ENCODE measurements at places on chromosomes 12 and 14.

DNA sequence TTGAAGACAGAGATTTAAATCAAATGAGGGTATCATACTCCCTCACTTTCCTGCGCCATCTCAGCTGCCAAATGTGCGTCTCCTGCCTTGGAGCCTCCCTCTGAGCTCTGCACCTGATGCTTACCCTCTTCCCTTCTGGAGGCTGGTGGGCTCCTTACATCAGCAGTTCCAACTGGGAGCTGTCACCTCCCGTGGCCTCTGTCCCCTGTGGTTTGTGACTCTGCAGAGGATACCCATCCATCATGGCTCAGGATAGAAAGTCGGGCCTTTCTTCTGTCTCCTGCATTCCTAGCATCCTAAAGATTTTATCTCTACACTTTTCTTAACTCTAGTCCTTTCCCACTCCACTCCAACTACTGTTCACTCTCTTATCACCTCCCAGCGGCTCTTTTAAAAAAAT is 570.6 kb downstream of the BCL11B start:
- no peak for DNase-seq

DNA sequence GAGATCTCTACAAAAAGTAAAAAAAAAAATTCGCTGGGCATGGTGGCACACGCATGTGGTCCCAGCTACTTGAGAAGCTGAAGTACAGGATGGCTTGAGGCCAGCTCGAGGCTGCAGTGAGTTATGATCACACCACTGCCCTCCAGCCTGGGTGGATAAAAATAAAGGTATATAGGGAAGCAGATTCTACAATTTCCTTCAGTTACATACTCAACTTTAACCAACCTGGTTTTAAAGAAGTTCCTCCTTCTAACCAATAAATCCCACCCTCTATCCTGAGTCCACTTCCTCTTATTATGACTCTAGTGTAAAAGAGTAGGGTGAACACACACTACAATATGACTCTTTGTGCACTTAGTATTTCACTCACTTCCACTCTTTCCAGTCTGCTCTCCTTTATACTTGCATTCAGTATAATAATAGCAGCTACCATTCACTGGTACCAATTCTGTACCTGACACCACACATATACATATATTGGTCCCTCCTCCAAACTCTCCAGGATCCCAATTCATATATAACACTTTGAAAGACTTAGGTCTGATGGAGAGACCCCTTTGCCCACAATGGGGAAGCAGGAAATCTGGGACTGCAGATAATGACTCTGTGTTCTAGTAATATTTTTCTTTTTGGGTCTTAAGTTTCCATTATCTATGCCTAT is 2.3 kb downstream of the ARF3 start:
- no peak for DNase-seq

DNA sequence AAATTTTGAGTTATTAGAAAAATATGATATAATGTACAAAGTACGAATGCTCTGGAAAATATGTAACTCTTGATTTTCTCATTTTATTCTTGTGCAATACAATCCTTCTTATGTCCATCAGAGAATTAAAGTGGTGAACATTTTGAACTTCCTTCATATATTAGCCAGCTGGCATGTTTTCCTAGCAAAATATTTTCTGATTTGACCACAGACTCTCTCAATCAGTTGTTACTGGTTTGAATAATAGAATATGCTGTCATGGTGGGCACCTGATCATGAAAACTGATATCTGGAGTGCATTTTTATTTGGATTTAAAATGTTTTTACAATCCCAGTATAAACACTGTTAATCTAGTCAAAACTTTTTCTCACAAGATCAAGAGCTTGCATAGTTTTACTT is 24.2 kb downstream of the PARPBP start:
- no peak for DNase-seq

DNA sequence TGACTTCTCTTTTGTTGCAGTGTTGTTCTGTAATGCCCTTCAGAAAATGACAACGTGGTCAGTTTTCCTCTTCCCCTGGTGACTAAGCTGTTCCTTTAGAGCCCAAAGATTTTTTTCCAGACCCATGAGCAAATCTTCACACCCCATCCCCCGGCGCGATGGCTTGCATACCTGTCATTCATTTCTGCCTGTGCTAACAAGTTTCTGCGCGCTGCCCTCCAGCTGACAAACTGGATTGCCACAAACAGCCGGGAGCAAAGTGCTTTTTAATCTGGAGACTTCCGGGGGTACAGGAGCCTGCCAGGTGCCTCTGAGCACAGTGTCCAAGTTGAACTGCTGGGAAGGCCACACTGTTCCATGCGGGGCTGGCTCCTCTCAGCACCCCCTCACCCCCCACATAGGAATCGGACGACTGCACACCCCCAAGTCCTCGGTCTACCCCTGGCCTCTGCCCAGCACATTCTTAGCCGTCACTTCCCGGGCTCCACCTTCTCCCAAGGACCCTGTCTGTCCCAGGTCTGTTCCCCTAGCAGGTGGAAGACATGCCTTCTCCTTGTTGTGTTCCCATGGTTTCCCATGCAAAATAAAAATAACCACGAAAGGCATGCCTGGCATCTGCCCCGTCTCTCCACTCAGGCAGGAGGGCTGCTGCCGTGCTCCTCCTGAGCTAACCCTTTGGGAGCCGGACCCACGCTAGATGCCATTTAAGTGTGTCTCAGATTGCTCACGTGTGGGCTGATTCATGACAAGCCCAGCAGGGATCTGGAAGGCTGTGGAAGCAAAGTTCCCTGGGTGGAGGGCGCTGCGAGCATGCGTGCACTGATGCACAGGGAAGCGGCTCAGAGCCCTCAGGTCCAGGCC is 14.1 kb downstream of the RILPL1 start:
- DNase-seq, result no peak

GRCh38 chr12:93645702-93646101 is 31.5 kb upstream of the CRADD start:
- no peak for DNase-seq

DNA sequence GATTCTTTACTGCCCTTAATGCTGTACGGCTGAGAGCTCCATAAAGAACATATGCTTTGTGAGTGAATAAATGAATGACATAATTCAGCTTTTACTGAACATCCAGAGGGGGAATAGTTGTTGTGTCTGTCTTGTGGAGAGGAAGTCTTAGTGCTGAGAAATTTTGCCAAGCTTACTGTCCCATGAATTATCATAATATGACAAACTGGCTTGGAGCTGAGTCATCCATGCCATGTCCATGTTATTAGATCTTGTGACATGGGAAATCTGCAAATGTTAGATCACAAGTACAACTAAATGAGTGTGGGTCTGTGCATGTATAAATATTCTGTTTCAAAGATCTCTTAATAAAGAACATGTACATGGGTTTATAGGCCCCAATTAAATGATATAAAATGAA is 350.4 kb downstream of the BMP4 start:
- no peak for DNase-seq

DNA sequence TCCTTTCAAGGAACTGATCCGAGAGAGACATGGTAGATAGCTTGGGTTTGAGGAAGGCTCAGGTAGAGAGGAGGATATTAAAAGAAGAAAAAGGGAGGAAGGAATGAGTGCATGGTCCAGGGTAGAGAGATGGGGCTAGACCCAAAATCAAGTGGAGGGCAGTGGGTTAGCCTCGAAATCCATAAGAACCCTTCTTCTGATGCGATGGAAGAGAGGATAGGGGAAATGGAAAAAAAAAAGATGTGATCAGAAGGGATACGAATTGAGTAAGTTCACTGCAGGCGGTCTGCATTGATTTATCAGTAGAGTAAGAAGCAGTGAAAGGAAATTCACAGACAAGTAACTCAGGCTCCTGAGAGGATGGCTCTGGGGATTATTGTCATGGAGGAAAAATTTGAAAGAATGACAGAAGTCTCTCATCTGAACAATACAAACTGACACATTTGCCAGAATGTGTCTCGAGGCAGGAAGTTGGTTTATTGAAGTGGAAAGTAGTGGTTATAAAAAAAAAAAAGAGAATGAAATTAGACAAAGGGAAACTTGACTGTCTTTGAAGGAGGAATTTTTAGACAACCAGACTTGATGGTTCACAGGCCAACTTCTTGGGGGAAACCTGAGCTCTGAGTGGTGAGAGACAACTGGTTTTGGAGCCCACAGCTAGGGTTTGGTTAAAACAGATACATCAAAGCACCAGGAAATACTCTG is 10.2 kb downstream of the PPFIBP1 start:
- no peak for DNase-seq

DNA sequence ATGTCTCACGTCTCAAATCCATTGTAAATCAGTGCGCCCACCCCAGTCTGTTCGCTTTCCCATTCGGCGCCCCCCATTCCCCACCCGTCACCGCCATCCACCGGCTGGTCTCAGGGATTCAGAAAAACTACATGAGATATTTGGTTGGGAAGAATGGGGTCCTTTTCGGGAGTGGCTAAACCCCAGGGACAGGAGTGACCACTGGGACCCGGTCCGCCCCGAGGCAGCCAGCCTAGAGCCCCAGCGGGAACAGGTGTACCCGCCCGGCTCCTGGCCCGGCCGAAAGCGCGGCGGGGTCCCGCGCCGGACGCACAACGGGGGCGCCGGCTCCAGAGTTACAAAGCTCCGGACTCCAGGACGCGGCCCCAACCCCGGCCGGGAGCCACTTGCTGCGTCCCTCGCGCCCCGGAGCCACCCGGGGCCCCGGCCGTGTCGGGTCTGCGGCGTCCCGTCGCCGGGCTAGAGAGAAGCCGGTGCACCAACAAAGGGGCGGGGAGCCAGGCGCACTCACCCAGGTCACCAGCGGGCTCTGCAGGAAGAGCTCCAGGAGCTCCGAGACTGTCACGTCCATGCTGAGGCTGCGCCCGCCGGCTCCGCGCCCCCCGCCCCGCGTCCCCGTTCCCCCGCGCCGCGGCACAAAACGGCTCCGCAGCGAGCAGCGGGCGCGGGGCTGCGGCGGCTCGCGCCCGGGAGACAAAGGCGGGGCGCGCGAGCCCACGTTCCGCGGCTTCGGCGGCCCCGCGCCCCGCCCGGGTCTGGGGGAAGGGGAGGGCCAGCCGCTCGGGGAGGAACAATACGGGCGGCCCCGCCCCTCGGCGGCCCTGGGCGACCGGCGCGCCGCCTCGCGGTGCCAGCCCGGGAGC is at the start of gene CCDC88C:
TSS of gene CCDC88C (minus strand) at position 701 of the 863 bp plus-strand sequence. CDS start at position 571, 130 bp downstream.
- peak; percentile 57 for DNase-seq

DNA sequence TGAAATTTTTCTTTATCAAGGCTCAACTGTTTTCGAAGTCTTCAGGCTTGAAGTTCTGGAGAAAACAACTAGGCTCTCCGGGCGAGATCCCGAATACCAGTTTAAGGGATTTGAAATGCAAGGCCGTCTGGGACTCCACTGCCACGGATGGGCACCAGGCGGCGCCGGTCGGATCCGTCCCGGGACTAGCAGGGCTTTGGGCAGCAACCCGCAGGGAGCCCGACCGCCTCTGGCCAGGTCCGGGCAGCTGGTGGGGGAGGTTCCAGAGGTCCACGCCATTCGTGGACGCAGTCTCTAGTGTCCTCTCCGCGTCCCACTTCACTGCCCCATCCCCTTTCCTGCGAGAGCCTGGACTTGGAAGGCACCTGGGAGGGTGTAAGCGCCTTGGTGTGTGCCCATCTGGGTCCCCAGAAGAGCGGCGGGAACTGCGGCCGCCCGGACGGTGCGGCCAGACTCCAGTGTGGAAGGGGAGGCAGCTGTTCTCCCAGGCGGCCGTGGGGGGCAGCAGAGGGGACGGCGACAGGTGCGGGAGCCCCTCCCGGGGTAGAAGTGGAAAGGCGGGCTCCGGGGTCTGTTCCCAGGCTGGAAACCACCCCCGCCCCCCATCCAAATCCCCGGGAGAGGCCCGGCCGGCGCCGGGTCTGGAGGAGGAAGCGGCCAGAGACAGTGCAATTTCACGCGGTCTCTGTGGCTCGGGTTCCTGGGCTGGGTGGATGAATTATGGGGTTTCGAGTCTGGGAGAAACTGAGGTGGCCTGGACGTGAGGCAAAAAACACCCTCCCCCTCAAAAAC is 838 bp upstream of the ERBB3 start:
- peak; percentile 18 for DNase-seq

- no peak for DNase-seq
These were observed 323.8 kb downstream of the APAF1 start for GRCh38 chr12:98968896-98969295.

DNA sequence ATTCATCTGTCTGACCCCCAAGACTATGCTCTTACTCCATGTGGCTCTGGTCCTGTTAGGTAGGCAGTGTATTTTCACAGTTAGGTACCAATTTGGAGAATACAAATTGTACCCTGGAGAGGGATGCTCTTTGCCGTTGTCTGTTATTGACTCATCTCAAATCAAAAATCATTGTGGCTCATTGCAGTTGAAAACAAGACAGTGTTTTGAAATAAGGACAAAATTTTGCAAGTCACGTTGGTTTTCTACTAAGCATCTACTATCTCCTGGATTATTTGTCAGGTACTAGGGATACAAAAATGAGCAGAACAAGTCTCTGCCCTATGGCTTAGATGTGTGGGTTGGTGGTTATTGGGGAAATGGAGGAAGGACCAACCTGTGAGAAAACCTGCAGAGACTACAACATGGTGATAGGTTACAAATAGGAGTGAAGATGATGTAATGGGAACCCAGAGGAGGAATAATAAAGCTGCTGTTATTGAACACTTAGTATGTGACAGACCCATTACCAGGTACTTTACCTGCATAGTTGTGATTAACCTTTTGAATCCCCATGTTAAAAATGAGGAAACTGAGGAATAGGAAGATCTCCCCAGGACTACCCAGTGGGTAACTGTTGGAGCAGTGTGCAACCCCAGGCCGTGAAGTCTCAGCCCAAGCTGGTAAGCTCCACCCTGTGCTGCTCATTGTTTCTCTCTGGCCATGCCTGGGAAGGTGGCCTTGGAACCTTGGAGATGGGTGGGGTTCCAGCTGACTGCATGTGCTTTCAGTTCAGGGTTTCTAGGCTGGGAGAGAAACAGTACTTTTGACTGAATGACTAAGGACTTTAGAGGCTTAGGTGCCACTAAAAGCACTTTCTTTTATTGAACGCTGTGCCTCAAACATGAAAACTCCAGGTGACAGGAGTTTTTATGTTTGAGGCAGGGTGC is 72.9 kb upstream of the SRSF5 start:
- DNase-seq, result peak; percentile 43

GRCh38 chr14:94123868-94124267 is 5.5 kb downstream of the IFI27L2 start:
- no peak for DNase-seq

GRCh38 chr14:29953501-29953900 is 25.9 kb upstream of the PRKD1 start:
- DNase-seq, result no peak

GRCh38 chr12:98594050-98594835 is 757 bp downstream of the SLC25A3 start:
- no peak for DNase-seq

- no peak for DNase-seq
These were observed 43.3 kb downstream of the DEGS2 start for GRCh38 chr14:100116134-100116533.

DNA sequence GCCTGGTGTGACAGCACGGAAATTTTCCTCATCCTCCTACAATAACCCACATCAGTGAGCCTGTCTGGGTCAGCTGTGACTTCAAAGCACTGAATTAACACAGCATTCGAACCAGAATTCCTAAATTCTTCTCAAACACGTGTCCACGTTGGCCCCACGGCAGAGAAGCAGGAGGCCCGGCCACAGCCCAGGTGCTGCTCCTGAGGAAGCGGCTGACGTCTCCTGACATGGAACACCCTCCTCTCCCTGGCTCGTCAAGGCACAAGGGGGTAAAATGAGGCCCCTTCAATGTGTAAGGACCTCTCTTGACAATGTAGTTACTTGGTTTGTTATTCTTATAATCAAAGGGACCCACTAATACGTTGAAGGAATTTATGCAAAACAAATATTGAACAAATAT is 156.3 kb upstream of the GSC start:
- no peak for DNase-seq

GRCh38 chr12:89907659-89908058 is 199.0 kb upstream of the ATP2B1 start:
- no peak for DNase-seq

- no peak for DNase-seq
These were observed 16.5 kb downstream of the RBM19 start for GRCh38 chr12:113949321-113950305.

- DNase-seq, result no peak
These were observed 3.6 kb downstream of the L2HGDH start for GRCh38 chr14:50308363-50308915.

Measured in NCI-H187 (cell line).